ENCODE measurements at places on chromosomes 16 and 17.

GRCh38 chr16:65476448-65476955, 354.6 kb upstream of the CDH11 start:
- no peak for DNase-seq

DNA sequence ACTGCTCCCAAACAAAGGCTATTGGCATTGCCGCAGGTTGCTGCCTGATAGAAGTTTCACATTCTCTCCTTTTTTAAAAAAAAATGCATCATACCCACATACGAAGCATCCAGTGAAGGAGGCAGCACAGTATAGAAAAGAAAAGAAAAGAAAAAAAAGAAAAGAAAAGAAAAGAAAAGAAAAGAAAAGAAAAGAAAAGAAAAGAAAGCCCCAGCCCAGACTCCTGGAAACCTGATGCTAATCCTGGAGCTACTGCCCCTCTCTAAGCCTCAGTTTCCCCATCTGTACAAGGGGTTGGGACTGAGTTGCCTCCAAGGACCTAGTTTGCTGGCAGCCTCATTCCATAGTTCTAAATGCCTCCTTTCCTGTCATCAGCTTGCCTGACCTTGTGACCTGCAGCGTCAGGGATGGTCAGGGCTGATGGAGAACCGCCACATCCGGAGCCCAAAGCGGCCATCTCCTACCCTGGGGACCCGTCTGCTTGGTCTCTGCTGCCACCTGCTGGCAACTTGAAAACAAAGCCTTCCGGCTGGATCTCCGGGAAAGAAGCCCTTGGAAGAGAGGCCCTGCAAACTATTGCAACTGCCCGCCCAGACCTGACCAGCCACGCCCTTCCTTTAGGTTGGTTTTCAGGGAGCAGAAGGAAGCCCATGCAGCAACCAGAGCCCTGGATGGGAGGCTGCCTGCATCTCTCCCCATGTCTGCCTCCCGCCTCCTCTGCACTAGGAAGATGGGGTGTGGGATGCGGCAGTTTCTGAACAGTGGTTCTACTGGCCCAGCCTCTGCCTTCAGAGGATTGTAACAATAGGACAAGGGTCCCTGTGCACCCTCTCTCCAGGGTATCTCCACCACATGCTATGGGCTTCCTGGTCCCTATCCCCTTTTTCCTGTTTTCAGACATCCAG, 13.0 kb downstream of the AIPL1 start:
- DNase-seq: no peak

DNA sequence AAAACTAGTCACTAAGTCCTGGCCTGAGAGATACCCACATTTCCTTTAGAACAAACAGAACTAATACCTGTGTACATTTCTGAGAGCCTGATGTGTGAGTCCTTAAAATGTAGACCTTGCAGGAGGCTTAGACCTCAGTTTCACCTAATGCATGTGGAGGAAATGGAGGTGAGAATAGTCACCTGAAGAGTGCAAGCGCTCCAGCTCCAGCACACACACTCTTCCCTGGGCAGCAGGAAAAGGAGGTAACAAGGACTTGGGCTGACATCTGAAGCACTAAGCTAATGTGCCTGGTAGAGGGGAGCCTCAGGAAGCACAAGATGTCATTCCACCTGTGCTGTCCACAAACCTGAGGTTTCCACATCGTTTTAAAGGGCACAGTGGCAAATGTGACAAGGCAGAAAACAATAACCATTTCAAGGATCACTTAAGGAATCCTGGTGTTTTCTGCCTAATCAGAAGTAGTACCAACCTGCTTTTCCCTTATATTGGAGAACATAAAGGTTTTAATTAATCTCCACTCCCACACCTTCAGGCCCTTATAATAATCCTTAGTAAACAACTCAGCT, 17.2 kb upstream of the RSL1D1 start:
- DNase-seq: no peak

GRCh38 chr17:72414967-72415853, 294.4 kb downstream of the SOX9 start:
- DNase-seq: no peak

- no peak for DNase-seq
Measured at GRCh38 chr17:27986805-27987684, 55.4 kb upstream of the NLK start.

DNA sequence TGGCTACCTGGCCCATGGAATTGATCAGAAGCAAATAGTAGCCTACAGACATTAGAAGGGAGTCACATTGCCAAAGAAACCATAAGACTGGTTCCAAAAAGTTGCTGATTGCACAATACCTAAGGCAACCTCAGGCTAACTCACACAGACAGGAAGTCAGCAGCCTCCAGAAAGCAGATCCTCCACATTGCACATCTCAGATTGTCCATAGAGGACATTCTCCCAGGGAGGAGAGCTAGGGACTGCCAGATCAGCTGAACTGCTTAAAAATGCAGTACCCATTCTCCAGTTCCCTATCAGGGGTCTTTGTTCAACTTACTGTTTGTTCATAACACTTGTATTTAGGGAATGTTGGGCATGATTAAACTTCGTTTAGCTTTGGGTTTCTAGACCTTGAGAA, 4.2 kb downstream of the CCL3 start:
- DNase-seq: no peak

DNA sequence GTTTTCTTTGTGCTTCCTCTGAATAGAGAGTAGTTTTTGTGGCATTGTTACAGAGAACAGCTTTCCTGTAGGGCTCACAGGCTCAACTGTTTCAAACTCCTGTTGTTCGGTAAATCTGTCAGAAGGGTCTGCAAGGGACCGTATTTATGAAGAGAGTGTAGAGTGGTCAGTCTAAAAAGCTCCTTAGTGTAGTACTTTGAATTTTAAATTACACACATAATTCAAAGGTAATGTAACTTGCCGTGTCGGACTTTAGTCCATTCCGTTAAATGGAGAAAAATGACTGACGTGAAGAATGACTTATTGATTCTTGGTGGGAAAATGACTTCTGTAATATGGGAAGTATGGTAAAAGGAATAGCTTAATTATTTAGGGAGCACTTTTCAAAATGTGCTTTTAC, 190.9 kb downstream of the WWOX start:
- no peak for DNase-seq

GRCh38 chr17:76527430-76528111, 9.9 kb downstream of the CYGB start:
- DNase-seq: no peak

GRCh38 chr16:66924527-66925321, 611 bp downstream of the RRAD start:
- DNase-seq: no peak

- no peak for DNase-seq
Measured at GRCh38 chr16:5062051-5062450, 3.7 kb downstream of the C16orf89 start.

- DNase-seq: no peak
Measured at GRCh38 chr17:43591779-43592562, 45.8 kb upstream of the ETV4 start.

DNA sequence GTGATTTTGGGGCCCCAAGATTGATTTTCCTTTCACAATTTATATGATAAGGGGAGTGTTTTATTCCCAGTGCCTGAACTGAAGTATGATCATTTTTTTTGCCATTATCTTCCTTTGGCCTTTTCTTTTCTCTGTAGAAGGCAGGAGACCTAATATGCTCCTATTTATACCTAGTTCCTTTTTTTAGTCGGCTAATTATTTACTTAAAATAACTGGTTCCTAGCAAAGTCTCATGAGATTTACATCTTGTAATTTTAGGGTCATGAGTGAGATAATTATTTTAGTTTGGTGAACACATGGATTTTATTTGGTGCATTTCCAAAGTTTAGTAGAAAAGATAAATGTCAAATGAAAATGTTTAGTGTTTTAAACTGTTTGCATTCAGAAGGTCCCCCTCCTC, 24.8 kb downstream of the SEC14L1 start:
- no peak for DNase-seq

DNA sequence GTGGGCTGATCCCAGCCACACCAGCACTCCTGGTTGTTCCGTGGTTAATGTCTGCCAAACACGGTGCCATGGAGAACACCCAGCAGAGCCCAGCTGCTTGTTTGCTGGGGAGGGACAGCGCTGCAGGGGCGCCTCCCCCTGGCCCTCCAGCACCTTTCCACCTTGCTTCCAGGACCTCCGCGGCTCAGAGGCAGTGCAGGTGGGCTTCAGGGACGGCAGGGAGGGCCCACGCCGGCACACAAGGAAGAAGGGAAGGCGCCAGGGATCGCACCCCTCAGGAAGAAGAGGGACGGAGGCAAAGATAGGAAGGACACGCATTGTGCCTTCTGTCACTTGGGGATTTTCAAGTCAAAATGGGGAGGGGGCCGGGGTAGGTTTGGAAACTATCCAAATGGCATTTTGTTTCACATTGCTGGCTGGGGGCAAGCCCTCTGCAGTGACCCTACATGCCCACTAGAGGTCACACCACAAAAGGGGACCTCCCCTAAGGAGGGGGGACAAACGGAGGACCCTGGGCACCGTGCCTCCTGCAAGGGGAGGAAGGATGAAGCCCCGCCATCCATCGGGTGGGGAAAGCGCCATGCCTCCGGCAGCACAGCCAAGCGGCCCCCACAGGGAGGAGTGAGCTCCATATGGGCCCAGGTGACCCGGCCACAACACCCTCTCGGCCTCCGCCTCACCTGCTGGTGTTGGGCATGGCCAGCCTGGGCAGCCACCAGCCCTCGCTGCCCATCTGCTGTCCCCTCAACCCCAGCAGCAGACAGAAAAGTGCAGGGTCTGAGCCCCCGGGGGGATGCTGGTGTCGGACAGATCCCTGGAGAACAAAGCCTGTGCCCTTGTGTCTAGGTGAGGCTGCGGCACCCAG, 7.5 kb upstream of the C16orf95 start:
- DNase-seq: no peak

Data from NCI-H510A (cell line).